ENCODE measurements at places on chromosomes 2 and 18. TPM values are rescaled to one million over a fixed set of nuclear protein-coding genes. Genes with fewer than 3 reads are reported as not detected.

DNA sequence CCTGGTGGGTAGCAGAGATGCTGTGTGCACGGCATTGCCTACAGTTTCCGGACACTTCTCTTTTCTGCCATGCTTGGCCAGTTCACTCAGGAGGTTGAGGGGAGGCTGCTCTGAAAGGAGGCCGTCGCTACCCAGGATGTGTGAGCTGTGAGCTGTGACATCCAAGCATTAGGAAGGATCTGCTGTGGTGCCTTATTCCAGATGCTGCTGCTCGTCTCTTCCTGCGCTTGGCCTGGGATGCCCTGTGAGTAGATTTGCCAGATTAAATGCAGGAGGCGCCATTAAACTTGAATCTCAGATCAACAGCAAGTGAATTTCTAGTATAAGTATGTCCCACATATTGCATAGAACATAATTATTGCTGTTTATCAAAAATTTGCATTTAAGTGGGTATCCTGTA is 124.2 kb upstream of the SIX3 start:
- DNase-seq: no peak

DNA sequence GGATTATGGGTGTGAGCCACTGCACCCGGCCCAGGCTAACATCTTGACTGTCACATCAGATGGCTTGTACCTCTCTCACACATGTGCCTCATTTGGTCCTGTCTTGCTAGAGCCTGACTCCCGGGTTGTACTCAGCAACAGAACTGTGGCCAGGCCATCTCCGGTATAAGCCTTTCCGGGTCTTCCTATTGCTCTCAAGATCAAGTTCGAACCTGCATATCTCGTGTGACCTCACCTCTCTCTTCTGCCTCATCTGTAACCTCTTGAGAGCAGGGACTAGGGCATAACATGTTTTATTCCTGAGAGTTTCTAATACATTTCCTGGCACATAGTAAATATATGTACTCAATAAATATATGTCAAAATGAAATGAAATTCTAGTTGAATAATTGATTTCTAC is 114.0 kb downstream of the ACAA2 start:
- no peak for DNase-seq

The ALPP gene
- total RNA-seq: 0.35 TPM

DNA sequence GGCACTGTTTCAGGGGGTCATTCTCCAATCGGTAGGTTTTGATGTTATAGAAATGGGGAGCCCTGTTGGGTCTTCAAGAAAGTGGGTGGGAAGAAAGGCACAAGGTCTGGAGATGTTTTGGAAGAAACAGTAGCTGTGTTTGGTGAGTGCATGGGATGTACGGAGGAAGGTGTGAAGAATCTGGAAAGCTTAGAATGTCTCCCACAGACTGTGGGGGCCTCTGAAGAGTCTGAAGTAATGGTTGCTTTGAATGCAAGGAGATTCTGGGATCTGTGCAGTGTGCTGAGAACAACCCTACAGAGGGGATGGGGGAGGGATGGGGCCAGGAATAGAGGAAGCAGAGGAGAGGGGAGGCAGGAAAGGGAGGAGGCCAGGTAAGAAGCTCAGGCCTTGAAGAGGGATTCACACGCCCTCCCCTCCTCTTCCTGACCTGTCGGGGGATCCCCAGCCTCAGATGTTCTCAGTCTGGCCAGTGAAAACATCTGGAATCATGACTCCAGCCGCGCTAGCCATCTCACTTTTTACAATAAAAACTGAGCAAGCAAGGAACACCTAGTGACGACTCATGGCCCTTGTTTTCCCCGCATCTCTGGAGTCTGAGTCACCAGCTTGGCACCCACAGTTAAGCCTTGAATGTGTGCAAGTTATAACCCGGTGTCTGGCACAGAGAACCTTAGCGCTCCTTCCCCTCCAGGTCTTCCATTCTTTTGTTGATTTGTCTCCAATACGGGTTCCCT is 74.2 kb downstream of the SH3BP4 start:
- peak; percentile 98 for DNase-seq

The COL4A4 gene
- total RNA-seq: 0.25 TPM
